ENCODE measurements at places on chromosomes 11 and 22. TPM values are rescaled to one million over a fixed set of nuclear protein-coding genes. Genes with fewer than 3 reads are reported as not detected.

Gene NUMA1
- 335 TPM for polyA plus RNA-seq

Gene KCNQ1OT1
- polyA plus RNA-seq, result 2.4 TPM

Gene GDPD5
- polyA plus RNA-seq, result 12.1 TPM

Gene PANX2
- 1.3 TPM for polyA plus RNA-seq

Gene NUP98
- 66.6 TPM for polyA plus RNA-seq

Gene C11orf65
- polyA plus RNA-seq, result 2.2 TPM

Gene ACR
- 0.58 TPM for polyA plus RNA-seq

Gene CASP5
- not detected for polyA plus RNA-seq

Gene CCDC87
- 0.31 TPM for polyA plus RNA-seq

Gene ADAMTS15
- polyA plus RNA-seq, result 65.4 TPM

Gene DENND6B
- polyA plus RNA-seq, result 18.5 TPM

Gene ATF4
- 272 TPM for polyA plus RNA-seq

Gene VSIG10L2
- polyA plus RNA-seq, result 0.06 TPM

DNA sequence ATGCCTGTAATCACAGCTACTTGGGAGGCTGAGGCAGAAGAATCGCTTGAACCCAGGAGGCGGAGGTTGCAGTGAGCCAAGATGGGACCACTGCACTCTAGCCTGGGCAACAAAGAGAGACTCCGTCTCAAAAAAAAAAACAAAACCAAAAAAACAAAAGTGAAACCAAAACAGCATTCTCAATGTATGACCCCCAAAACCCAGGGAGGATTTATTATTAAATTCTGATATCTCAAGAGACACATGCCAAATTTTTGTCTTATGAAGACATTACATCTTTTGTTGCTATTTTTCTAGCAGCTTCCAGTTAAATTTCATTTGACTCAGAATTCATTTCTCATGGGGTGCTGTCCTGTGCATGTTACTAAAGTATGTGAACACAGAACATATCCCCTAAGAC is 3.0 kb upstream of the YPEL4 start:
- DNase-seq, result no peak

- peak; percentile 4 for DNase-seq
Measured at GRCh38 chr11:5234381-5234834, at the start of gene HBD. Gene HBD, minus strand, starts transcription at chr11:5234483. Its CDS starts 50 bp downstream, at chr11:5234433.

DNA sequence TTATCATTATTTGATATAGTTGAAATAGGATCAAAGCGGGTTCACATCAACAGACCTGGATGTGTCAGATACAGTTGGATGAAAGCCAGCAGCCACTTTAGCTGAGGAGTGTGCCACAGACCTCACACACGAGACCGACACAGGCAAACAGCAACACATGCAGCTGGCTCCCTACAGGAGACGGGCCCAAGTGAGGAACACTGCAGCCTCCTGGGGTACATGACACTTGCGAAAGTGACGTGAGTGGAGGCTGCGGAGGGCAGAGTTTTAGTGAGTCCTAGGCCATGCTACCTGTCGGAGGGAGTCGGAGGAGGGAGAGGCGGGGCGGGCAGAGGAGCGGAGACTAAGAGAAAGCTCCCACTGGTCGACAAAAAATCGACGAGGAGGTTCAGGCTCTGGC is 100.9 kb upstream of the BID start:
- no peak for DNase-seq

DNA sequence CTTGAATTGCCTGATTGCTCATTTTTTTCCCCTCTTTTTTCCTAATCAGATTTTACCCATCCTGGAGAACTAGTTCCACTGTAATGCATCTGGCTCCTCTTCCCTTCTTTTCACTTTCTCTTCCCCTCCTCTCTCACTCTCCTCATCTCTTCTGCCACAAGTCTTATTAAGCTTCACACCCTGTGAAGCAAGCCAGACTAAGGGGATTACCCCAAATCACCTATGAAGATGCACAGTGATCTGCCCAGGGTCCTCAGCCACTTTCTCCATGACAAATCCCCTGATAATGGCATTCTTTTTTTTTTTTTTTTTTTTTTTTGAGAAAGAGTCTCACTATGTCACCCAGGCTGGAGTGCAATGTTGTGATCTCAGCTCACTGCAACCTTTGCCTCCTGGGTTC is 11.2 kb downstream of the UBASH3B start:
- DNase-seq, result no peak

- no peak for DNase-seq
Measured at GRCh38 chr11:45968901-45969300, 46.4 kb downstream of the LARGE2 start.

- no peak for DNase-seq
Measured at GRCh38 chr22:21016644-21017420, 1.9 kb downstream of the P2RX6 start.

- no peak for DNase-seq
Measured at GRCh38 chr11:104451197-104451893, 287.4 kb upstream of the PDGFD start.

- no peak for DNase-seq
Measured at GRCh38 chr22:38867471-38868285, 4.3 kb downstream of the CBX6 start.

- no peak for DNase-seq
Measured at GRCh38 chr22:26812731-26813130, 155.3 kb downstream of the MIAT start.

- no peak for DNase-seq
Measured at GRCh38 chr22:27845644-27846043, 44.1 kb upstream of the MN1 start.

DNA sequence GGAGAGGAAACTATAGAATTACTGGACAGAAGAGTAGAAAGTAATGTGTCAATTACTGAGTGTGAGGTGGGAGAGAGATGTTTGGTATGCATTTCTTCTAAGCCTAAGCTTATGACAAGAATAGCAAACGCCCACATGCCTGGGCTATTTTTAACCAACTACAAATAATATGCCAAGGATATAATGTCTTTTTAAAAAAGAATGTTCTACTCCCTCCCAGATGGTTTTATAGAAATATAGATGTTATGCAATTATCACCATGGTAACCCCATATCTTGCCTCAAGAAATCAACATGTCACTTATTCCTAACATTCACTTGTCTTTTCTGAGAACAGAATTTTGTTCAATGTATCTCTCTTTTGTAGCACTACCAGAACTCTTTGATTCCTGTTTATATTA is 996.7 kb upstream of the CHORDC1 start:
- DNase-seq, result no peak

- DNase-seq, result no peak
Measured at GRCh38 chr11:106063009-106063408, 14.1 kb downstream of the KBTBD3 start.

- no peak for DNase-seq
Measured at GRCh38 chr22:43811777-43812148, 342 bp downstream of the EFCAB6 start.

DNA sequence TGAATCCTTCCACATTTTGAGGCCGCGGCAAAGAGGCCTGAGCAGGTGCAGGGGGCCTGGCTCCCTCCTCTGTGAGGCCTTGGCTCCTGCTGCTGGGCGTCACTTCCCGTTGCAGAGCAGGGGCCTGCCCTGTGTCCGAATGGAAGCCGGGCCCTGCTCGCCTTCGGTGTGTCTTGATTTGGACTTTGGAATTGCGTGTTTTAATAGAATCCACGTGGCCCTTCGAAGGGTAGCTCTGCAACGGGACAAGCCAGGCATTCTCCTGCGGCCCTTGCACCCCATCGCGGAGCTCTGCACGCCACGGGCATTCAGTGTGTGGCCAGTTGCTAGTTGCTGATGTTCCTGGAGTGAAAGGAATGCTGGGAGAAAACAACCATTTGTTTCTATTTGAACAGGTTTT is 25.8 kb downstream of the SAMM50 start:
- DNase-seq, result no peak

DNA sequence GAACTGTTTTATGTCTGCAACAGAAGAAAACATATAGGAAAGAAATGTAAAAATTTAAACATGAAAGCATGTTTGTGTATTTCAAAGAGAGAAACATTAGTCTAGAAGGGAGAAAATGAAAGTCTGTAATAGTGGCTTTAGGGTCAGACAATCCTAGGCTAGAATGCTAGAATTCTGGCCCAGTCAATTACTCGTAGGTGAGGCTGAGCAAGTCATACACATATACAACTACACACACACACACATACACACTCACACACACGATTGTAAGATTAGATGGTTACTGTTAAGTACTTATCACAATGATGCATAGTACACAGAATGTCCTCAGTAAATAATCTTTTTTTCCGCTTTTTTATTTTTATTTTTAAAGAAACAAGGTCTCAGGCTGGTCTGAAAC is 37.7 kb upstream of the PCF11 start:
- DNase-seq, result no peak

DNA sequence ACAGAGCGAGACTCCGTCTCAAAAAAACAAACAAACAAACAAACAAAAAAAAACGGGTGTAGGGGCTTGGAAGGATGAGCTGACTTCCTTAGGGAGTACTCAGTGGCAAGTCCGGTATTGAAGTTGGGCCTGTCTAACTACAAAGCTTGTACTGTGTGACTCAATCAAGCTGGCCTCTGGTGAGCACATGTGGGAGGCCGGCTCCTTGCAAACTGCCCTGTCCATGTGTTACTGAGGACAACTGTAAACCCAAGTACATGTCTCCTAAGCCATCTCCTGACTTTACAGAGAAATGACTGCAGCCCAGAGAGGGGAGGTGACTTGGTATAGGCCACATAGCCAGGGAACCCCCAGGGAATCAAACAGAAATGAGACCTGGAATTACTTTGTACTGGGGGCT is 11.6 kb downstream of the RIBC2 start:
- DNase-seq, result no peak

GRCh38 chr11:1505480-1505879 is 18.9 kb upstream of the MOB2 start:
- DNase-seq, result no peak

GRCh38 chr11:69039501-69039900 is 9.2 kb upstream of the TPCN2 start:
- DNase-seq, result no peak

DNA sequence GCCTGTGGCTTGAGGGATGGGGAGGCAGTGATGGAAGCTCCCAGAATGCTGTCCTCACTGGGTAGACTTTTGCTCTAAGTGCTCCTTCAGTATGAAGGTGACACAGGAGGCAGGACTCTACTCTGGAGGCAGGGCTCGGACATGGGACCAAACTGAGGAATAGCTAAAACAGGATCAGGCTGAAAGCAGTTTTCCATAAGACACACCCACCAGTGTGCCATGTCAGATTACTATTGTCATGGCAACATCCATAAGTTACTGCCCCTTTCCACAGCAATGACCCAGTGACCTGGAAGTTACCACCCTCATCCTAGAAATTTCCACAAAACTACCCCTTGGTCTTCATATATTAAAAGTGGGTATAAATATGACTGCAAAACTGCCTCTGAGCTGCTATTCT is 43.6 kb upstream of the GALNT18 start:
- DNase-seq, result no peak

GRCh38 chr11:2443406-2443805 is 908 bp downstream of the TRPM5 start:
- DNase-seq, result no peak

DNA sequence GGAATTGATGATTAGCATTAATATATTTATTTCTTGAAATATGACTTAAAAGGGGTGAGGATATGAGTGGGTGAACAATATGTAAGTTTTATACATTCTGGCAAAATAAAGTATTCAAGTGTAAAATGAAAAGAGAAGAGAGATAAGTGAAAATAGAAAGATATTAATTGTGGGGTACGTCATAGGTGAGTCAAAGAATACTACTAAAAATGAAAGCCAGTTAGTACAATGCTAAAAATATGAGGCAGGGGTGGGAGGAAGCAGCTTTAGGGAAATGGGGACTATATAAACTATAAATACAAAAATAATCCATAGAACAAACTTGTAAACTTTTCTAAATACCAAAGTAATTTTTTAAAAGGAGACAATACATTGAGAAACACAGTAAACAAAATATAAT is 661.4 kb downstream of the CNTN5 start:
- no peak for DNase-seq

DNA sequence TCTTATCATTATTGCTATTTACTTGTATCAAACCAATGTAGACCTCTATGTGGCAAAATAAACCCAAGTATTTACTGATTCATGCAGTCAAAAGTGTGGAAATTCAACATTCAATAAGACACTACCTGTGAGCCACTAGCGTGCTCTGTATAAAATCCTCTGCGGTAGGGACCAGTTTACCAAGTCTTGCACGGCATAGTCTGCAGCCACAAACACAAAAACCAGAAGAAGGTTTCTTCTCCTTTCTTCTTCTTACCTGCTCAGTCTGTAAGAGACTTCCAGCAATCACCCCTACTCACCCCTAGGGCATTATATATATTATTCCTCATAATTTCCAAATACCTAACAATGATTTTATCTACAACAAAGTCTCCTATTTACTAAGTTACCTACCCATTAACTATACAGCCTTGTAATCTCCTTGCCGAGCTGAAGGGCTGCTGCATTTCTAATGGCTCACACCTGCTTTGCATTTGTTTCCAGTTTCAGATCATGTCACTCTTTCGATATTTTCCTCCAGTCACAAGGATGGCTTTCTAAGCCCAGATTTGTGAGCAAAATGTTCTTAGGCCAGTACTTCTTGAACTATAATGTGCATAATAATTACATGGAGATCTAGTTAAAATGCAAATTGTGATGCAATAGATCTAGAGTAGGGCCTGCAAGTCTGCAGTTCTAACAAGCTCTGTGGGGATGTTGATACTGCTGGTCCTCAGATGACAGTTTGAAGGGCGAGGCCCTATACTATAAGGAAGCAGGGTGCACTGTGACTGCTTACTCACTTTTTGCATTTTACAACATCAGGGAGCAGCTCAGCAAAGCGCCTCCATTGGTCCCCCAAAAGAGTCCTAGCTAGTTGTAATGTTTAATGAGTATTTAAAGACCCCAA is 191.9 kb upstream of the DDI1 start:
- DNase-seq, result no peak

DNA sequence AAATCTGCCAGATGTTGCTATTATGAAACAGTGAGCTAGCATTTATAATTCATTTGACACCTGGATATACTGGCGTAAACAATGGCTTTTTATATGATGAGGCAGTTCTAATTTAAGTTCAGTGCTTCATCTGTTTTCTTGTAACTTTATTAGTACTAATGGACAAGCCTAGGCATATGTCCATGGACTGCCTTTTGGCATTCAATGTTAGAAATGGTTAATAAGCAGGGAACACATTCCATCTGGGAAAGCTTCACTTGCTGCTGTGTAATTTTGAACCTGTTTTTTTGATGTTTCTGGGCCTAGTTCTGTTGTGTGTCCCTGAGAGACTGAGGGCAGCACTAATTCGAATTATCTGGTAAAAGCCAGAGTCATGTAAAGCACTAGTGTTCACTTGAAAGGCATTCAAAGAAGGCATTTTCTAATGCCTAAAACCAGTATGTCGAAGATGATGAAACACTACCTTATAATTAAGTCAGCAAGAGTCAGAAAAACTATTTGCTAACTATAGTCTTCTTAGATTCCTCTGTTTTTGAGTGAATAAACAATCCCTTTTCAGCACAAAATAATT is 138.5 kb downstream of the SWAP70 start:
- no peak for DNase-seq

DNA sequence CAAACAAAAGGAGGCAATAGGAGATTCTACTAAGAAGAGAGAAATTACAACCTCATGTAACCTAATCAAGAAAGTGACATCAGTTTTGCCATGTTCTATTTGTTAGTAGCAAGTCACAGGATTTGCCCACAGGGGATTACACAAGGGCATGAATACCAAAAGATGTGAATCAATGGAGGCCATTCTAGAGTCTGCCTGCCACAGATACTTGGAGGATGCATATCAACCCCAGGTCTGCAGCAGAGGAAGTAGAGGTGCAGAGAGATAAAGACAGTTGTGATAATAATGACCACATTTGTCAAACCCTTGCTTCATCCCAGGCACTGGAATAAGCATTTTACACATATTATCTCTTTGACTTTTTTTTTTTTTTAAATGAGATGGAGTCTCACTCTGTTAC is 2.4 kb upstream of the ASCC2 start:
- no peak for DNase-seq

GRCh38 chr11:67645521-67646461 is 4.7 kb downstream of the ACY3 start:
- DNase-seq, result no peak
